ENCODE measurements at places on chromosomes 2 and 18.
A peak's percentile ranks its signal among the peaks of the same experiment; 100 is the strongest.

- peak; percentile 58 for DNase-seq
Measured at GRCh38 chr2:237627441-237628246, at the start of gene LRRFIP1. Gene LRRFIP1 (plus strand): TSS chr2:237627587. CDS start chr2:237627645, 58 bp downstream.

- no peak for DNase-seq
Measured at GRCh38 chr2:191907545-191907944, 60.7 kb upstream of the CAVIN2 start.

- DNase-seq, result no peak
Measured at GRCh38 chr2:17517481-17518211, 594 bp downstream of the RAD51AP2 start.

- DNase-seq, result no peak
Measured at GRCh38 chr2:144509879-144510221, 10.1 kb downstream of the ZEB2 start.

GRCh38 chr18:1784113-1784512 is 787.2 kb downstream of the METTL4 start:
- DNase-seq, result no peak

DNA sequence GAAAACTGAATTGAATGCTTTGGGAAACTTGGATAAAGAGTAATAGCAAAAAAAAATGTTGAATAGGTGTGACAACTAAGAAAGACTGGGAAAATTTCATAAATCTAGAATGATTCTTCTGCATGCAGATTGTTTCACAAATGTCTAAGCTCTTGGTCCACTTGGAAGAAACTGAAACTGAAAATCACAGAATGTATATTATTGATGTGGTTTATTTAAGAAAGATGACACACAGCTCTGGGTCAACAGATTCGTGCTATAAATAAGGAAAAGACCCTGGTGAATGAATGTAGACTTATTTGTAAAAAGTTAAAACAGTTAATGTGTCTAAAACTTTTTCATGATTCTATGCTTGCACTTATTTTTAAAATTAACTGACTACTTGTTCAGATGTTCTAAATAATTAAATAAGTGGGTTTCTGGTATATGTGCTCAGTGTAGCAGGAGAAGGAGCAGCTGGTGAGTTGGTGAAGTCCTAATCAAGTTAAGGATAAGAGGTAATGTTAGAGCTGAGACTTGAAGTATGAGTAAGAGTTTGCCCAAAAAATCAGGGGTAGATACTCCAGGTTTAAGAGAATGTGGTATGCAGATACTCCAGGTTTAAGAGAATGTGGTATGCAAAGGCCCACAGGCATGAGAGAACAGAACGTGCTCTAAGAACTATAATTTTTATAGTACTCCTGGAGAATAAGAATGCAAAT is 24.5 kb downstream of the UGP2 start:
- peak; percentile 27 for DNase-seq

All from GM13977 (cell line).